Breast epithelium (tissue), 4 donors: ENCODE measurements at places on chromosomes 5 and 9. TPM values are rescaled to one million over a fixed set of nuclear protein-coding genes. Genes with fewer than 3 reads are reported as not detected.

The STKLD1 gene
- total RNA-seq = 0.59 TPM

DNA sequence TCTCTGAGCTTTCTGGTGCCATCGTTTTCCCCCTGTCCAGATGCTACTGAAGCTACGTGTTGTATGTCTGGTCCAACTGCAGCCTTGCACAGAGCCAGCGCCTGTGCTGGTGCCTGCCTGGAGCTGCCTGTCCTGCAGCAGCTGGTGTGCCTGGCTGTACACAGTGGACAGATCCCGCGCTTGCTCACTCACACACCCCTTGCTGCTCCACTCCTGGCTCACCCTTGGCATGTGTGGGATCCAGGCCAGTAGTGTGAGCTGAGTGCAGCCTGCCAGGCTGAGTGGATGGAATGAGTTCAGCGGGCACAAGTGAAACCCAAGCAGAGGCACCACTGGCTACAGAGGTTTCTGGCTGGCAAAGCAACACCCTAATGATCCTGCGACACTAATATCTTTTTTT, 40.4 kb downstream of the FER start:
- DNase-seq = no peak
- H3K36me3 ChIP-seq = no peaks in the 10 kb centered on the region
- no peak overlapping the region for H3K27ac ChIP-seq

- no peak overlapping the region for H3K27ac ChIP-seq
- DNase-seq = no peak
These were observed 261.2 kb upstream of the ANKRD55 start for GRCh38 chr5:56494300-56494731.

The SPINK6 gene
- total RNA-seq = not detected

The OR13D1 gene
- total RNA-seq = not detected
